H4 (cell line): ENCODE measurements at places on chromosomes 1 and 21.

DNA sequence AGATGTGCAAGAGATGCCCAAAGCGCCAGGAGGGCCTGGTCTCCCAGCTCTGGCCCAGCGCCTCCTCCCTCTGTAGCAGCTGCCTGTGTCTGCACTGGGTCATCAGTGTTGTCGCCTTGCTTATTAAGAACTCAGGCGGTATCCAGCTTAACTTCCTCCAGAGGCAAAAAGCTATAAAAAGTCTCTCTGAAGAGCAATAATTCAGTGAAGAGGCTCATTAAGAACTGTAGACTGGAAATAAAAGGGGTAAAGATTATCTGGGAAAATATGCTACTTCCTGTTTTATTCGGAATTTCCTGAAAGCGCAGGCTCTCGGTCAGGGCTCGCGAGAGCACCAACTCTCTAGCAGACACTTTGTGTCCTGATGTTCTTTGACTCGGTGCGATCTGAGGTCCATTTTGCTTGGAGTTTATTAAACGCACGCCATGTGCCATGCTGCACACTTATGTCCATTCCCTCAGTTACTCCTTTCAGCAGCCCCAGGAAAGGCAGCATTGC is 70.4 kb downstream of the MRPS6 start:
- no peak for DNase-seq

DNA sequence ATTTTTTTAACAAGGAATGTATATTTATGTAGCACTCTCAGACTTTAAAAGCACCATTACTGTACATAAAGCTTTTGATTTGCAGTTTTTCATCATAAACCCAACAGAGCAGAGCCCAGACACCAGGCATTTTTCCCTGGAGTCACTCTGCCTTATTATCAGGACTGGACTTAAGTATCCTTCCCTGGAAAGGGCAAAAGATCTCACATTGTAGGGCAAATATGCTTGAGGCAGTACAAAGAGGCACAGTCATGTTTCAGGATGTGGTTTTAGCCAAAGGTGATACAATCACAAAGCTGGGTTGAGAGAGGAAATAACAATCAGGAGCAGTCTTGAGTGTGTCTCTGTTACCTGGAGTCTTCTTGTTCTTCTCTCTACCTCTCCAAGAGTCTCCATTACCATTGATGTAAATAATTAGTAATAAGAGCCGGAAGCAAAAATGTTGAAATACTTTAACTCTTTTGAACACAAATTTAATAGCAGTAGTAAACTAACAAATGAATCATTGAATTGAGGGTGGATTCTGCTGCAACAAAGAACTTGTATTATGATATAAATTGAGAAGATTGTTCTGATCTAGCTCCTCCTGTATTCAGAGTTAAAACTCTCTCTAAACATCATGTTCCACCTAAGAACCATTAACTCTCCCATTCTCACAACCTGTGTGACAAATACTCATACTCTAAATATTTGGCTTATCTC is 160.5 kb downstream of the LTN1 start:
- peak; percentile 73 for DNase-seq

DNA sequence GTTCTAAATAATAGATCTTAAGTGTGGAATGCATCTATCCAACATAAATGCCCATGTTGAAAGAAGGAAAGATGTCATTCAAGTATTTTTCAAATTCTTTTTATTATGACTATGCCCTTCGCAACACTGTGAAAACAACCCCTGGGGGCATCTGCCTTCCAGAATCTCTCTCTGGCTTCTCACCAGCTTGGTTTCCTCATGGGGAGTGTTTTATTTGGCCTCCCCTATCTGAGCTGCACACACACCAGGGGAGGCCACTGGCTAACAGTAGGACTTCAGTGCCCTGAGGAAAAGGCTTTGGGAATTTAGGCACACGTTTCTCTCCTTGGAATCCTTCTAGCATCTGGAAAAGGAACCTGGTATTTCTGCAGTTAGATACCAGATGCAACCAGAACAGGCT is 130.6 kb downstream of the EDEM3 start:
- no peak for DNase-seq

DNA sequence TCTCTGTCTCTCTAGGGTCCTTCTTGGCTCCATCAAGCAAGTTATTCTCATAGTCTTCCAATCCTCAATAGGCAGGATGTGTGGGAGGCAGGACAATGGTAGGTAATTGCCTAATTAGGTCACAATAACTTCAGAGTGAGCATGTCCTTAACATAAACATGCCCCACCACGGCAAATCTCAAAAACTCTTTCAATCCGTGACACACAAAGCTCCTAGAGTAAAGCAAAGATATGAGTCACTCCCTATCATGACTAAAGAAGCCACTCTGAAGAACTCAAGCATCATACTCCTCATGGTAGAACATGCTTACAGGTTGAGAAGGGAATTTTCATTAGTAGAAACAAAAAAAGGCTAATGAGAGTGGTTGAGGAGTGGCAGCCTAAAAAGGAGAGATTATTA is 4.9 kb downstream of the HAO2 start:
- DNase-seq: peak; percentile 86

- no peak for DNase-seq
These were observed 21.7 kb upstream of the VASH2 start for GRCh38 chr1:212928323-212929291.

- DNase-seq: peak; percentile 65
These were observed 18.9 kb upstream of the SLC26A9 start for GRCh38 chr1:205961991-205962820.
